Stimulated activated CD4-positive, alpha-beta T cell treated with anti-CD3 and anti-CD28 coated beads, Interleukin-1b, Interleukin-23, amount 100 ng/mL, for 24 hours (primary cell): ENCODE measurements at places on chromosomes 7 and 10.

DNA sequence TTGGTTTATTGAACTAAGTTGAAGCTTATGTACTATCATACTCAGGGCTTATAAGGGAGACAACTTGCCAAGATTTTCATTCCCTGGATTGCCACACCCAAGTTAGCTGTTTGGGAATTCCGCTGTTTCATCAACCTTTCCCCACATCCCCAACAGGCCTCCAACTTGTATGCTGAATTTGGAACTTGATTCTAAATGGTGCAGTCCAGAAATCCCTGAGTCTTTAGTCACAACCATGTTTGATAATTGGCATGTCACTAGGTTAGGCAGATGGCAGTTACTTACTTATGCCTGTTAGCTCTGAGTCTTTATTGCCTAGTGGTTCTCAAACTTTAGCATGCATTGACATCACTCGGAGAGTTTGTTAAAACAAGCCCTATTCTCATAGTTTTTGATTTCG, 135.4 kb upstream of the PRPS1L1 start:
- DNase-seq = no peak

DNA sequence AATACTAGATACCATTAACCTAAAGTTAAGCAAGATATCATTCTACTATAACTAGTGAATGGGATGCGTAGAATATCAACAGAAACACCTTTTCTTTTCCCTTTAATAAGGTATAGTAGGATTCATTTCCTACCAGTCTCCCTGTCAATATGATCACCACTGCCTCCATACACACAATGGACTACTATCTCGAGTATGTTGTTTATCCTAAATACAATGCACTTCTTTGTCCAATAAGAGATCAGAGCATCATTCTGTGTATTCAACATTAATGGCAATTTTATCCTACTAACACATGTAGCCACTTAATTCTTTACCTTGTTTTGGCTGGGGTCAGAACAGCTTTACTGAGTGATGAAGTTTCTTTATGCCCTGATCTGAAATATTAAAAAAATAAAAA, 276.3 kb downstream of the TFEC start:
- DNase-seq = no peak

DNA sequence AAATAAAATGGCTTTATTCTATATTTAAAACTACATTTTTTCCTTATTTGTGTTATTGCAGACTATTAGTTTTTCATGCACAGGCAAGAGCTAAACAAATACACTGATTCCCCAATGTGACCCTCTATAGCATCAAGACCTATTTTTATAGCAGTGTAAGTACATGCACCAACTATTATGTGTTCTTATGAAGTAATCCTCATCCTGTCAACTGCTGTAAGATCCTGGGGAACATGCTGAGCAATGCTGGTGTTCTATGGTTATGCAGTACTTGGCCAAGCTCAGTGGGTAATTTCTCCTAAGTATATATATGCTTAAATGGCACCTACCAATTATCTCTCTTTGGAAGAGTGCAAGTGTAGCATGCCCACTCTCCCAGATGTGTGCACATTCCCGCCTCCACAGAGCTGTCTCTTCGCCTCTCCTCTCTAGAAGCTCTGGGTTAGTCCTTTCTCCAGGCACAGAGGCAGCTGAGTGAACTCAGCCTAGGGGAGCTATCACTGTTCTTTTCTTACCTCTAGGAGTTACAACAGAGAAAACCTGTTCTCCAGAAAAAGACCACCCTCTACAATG, 428.8 kb downstream of the KCNMA1 start:
- DNase-seq = no peak

DNA sequence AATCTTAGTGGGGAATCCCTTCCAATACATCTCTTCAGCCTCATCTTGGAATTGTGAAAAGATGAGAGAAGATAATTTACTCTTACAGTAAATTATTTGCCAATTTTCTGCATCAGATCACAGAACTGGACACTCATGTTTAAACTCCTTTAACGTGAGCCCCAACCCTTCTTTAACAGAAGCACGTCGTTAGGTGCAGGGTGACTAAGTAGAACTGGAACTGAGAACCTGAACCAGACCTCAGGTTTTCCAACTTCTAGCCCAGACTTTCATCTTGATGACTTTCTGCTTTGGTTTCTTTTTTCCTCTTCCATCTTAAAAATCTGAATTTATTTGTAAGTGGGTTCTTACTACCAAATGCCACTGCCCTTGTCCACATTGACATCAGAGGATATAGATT, 57.2 kb upstream of the LYZL2 start:
- no peak for DNase-seq

GRCh38 chr7:70646536-70647248, 485.3 kb upstream of the GALNT17 start:
- no peak for DNase-seq

- DNase-seq = no peak
These were observed 22.2 kb upstream of the SH2D4B start for GRCh38 chr10:80515511-80515910.

- DNase-seq = no peak
These were observed 4.4 kb upstream of the MAD1L1 start for GRCh38 chr7:2237109-2237602.

- DNase-seq = no peak
These were observed 3.7 kb downstream of the AGR2 start for GRCh38 chr7:16801111-16801542.

- DNase-seq = no peak
These were observed 50.8 kb upstream of the ABLIM1 start for GRCh38 chr10:114708717-114709335.

DNA sequence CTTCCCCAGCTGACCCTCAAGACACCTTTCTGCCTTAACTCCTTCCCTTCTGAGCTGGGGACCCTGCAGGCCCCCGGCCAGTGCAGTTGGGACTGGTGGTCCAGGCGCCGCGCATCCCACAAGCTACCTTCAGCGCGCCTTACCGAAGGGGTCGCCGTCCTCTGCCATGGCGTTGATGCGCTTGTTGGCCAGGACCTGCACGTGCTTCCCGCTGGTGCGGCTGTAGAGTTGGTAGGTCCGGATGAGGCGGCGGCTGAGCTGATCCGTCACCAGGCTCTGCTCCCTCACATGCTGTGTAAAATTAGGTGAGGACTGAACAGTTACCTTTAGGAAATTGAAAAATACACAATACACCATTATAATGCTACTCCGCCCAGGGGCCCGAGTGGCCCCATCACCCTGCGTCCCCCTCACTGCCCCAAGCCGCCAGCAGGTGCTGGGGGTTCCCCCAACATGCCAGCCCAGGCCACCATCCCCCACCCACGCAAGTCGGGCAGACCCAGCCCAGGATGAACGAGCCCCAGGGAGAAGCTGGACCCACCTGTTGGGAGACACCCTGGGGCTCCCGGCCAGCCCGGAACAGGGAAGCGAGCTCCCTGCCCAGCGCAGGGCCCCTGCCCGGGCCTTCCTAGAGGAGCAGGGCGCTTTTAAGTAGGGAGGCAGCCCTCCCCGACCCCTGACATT, 1.2 kb downstream of the FGF8 start:
- no peak for DNase-seq

- no peak for DNase-seq
These were observed 417.1 kb downstream of the TCERG1L start for GRCh38 chr10:130894471-130894870.

GRCh38 chr7:26627891-26628341, 236.5 kb downstream of the SKAP2 start:
- DNase-seq = no peak

DNA sequence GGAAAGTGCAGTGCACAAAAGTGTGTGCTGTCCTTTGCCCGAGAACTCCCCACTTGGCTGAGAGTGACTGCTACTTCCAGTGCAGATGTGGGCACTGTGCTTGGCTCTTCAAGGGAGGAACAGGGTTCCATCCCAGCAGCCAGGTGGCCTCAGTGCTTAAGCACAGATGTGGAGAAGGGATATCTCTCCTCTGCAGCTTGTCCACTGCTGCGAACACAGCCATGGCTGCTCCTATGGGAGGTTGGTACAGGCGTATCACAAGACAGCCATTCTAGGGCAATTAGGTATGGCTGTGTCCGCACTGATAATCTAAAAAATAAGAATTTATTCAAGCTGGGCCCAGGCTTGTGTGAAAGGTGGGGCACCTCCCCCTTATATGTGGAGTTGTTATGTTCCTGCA, 66.6 kb downstream of the GLCCI1 start:
- DNase-seq = no peak

GRCh38 chr10:129277841-129278240, 189.2 kb upstream of the MGMT start:
- DNase-seq = no peak

DNA sequence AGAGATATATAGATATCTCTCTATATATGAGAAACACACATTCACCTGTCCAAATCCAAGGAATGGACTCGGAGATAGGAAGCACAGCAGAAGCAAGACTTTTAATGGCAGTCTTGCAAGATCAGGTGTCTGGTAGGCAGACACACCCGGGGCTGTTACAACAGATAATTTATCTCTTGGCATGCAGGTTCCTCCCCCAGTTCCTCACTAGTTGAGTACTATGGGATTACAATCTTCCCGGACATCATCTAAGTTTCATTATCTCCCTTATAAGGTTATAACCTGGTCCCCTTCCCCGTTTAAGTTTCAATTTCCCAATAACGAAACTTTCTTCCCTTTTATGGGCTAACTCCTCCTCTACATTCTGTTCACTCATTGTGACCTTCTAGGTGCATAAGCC, 399.3 kb downstream of the PPP1R3A start:
- no peak for DNase-seq

- DNase-seq = no peak
These were observed 33.2 kb downstream of the LAMB4 start for GRCh38 chr7:108096996-108097395.

- DNase-seq = no peak
These were observed 835.0 kb upstream of the COBL start for GRCh38 chr7:52151559-52151958.

DNA sequence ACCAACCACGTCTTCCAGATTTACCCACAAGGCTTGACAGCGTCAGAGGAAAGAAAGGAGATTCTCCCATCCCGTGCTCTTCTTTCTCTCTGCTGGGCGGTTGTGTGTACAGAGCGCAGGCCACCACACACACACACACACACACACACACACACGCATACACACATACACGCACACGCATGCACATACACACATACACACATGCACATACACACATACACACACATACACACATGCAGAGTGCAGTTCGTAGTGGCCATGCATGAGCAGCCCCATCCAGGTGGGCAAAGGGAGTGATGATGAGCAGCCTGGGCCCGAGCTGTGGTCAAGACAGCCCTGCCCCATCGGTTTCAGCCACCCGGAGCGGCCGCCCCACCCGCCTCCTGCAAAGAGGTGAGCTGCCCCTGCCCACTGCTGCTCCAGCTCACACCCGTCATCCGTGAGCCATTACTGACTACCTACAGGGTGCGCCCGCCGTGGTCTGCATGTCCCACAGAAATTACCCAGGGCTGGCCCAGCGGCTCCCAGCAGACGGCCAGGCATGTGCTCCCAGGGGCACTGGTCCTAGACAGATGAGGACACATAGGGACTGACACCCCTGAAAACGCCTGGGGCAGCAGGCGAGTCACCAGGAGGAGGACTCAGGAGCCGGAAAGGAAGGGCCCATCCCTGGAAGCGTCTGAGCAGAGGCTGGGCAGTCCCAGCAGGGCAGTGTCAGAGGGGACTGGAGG, 69.6 kb downstream of the ASB13 start:
- no peak for DNase-seq

DNA sequence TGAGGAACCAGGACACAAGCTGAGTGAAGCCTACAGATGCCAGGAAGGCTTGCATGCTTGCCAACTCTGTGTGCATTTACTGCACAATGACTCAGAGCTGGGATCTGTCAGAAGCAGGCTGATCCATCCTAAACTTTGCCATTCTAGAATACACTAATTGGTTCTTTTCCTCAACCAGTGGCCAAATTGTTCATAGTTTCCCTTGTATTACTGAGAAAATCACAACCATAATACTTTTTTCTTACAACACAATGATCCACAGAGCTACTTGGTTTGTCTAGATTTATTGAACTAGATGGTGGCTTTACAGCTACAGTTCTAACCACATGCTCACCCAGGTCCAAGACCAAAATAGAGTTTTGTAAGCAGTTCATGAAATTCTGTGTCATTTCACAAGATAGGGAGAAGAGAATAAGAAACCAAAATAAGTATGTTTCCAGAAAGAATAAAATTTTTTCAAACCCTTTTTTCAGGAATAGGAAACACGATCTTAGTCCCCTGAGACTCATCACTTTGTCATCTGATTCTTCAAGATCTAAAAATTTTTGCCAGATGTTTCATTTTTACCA, 21.0 kb upstream of the LRRC17 start:
- DNase-seq = no peak

GRCh38 chr7:5234852-5235831, 45.1 kb downstream of the WIPI2 start:
- no peak for DNase-seq

- no peak for DNase-seq
These were observed 5.4 kb downstream of the VIM start for GRCh38 chr10:17233286-17233991.

GRCh38 chr10:86868353-86868752, 89.1 kb downstream of the MMRN2 start:
- no peak for DNase-seq

DNA sequence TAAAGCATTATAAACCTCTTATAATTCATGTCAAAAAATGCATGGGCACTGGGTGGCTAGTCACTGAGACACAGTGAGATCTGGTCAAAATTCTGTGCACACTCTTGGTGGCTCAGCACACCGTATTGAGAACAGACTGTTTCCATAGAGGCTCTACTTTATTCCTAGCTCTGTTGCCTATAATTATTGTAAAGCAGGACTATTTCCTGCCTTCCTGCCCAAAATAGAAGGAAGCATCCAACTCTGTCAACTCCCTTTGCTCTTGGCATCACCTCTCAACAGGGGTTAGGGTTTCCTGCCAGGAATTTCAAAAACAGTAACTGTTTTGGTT, 45.1 kb downstream of the PTN start:
- no peak for DNase-seq

DNA sequence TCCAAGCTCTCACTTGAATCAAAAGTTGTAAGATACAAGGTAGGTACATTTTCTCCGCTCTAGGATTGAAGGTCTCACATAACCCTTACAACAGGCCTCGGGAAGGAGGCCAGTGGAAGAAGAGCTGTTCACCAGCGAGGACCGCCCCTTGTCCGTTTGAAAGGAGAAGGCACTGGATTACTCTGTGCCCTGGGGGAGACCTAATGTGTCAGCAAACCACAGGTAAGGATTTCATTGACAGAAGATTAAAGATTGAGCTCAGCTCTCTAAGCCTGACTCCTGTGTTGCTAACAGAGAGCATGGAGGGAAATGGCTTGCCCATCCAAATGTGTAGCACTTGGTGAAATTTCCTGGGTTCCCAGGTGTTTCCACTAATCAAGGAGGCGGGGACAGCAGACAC, 81.2 kb downstream of the SLC16A9 start:
- no peak for DNase-seq

GRCh38 chr10:96130326-96130995, 364 bp downstream of the ZNF518A start:
- DNase-seq = no peak

GRCh38 chr7:5350600-5351385, 68.0 kb downstream of the SLC29A4 start:
- DNase-seq = no peak

GRCh38 chr10:119410361-119411116, 132.0 kb downstream of the RGS10 start:
- no peak for DNase-seq

- no peak for DNase-seq
These were observed 33.5 kb downstream of the PLCE1 start for GRCh38 chr10:94027197-94027596.

GRCh38 chr7:73727952-73728351, 8.5 kb upstream of the STX1A start:
- no peak for DNase-seq
